Esophagus squamous epithelium (tissue), 5 donors: ENCODE measurements at places on chromosomes 13 and 19.

GRCh38 chr19:33671211-33671610 lies 49.5 kb downstream of the CHST8 start:
- no peak for DNase-seq

- DNase-seq: no peak
These were observed 36.2 kb downstream of the RFX2 start for GRCh38 chr19:6073858-6074708.

DNA sequence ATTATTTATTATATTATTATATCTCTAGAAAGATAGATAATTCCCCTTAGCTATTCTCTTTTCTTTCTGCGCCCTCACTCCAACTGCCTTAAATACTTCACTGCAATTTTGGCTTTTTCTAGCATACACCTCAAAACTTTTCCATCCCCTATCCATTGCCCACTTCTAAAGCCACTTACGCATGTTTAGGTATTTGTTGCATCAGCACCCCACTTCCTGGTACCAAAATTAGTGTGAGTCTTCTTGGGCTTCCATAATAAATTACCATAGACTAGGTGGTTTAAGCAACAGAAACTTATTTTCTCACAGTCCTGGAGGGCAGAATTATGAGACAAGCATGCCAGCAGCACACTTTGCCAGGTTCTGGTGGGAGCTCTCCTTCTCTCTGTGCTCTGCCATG lies 209.0 kb downstream of the FGF14 start:
- DNase-seq: no peak

GRCh38 chr13:60118696-60119400 lies 44.9 kb downstream of the DIAPH3 start:
- DNase-seq: no peak
